RWPE2 (cell line): ENCODE measurements at places on chromosomes 3 and 15.

GRCh38 chr15:85306946-85307686, 73.3 kb upstream of the AKAP13 start:
- DNase-seq: no peak

GRCh38 chr15:92290359-92290992, 103.2 kb upstream of the ST8SIA2 start:
- no peak for DNase-seq

GRCh38 chr3:37163262-37164015, 10.9 kb downstream of the LRRFIP2 start:
- DNase-seq: no peak

DNA sequence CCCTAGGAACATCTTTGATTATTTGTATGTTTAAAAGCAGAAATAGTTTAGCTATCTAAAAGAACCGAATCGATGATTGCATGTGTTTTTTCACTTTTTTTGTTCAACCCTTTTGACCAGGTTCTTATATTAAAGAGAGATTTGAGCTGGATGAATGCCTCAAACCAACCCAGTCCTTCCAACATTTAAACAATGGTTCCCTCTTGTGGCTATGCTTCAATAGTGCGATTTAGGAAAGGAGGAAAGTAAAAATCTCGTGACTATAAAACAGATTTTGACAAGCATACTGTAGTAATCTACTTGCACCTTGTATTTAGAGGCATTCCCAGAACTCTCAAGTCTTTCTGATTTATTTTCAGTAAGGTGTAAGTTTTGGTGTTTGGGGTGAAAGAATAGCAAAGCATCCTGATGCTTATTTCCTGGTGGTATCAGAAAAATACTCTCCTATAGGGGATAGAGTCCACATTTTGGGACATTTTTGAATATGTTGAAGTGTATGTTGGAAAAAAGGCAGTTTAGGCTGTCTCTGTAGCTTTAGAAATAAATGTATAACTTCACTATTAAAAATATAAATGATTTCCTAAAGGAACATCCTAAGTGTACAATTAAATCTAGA, 159.6 kb upstream of the KCNH8 start:
- no peak for DNase-seq

DNA sequence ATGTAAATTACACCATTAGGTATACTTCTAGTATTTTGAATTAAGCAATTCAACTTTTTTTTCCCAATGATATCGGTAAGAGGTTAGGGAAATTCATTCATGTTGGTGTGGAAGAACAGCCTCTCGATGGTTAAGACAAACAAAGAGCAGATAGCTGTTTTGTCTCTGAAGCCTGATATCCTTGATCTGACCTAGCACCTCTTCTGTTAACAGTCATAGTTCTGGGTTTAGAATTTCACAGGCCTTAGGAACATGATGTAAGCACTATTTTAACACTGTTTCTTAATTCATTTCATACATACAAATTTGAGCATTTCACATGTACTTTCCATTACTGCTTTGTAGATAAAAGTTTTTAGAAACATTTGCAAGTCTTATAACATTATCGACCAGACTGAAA, 367.5 kb upstream of the ZNF385D start:
- DNase-seq: no peak

DNA sequence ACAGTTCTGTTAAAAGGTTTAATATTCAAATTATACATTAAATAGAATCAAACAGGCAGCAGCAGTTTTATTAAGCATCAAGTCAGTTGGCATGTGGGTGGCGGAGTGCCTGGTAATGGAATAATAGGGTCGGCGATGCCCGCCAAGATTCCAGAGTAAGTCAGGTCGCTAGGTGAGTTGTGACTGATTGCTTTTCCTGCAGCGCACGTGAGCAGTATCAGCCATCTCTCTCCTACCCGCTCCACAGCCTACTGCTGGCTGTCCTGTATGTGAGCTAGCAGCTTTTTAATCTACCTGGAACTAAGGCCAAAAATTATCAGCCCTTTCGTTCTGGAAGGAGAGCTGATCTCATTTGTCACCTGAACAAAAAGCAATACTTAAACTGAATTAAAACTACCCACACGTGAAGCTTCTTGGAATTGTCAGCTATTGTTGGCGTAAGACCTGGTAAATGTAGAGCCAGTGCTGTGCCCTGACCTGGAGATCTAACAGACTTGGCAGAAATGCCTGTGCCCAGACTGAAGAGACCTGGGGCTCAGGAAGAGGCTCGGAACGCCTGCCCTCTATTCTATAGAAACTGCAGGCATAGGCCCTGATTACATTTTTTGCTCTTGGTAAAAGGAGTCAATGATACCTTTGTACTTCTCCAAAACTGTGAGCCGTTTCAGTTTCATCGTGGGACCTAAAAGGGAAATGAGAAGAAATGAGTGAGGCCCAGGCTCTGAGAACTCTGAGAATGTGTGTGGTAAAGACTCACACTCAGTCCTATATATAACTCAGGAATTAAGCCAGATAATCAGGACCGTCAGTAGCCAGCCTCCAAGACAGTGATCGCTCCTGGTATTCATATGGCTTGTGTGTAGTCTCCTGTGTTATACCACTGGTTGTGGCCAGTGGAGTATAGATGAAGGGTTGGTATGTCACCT, 21.9 kb downstream of the IDH3A start:
- no peak for DNase-seq

DNA sequence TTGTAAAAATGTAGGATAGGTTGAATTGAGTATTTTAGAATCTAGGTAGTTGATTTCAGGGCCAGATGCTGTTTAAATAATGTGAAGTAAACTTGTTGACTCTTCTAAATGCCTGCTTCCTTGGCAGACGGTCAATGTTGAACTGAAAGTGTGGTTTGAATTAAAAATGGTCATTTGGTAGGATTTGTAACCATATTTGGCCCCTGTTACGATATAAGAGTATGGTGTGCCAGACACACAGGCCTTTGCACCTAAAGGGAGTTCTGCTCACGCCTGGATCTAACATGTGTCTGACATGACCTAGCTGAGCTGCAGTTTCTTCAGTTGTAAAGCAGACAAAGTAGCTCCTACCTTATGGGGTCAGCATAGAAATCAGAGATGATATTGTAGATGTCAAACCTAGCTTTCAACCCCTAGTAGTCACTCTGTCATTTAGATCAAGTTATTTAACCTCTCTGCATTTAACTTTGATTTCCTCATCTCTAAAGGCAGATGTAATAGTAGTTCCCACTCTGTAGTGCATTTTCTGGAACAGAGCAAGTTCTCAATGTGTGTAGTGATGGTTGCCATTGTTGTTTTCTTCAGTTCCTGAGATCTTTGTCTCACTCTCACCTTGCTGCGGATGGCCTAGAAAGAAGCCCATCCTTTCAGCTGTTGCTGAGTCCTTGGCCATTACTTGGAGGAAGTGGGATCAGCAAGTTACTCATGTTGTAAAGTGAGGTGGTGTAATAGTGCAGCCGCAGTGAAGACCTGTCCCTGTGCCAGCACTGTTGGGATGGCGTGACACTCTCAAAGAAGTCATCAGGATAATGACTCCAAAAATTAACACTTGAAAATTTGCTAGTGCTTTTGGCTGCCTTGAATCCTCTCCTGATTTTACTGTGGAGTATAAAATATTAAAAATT, 90.2 kb downstream of the GHSR start:
- DNase-seq: no peak

GRCh38 chr15:37789397-37789786, 145.0 kb upstream of the TMCO5A start:
- no peak for DNase-seq

DNA sequence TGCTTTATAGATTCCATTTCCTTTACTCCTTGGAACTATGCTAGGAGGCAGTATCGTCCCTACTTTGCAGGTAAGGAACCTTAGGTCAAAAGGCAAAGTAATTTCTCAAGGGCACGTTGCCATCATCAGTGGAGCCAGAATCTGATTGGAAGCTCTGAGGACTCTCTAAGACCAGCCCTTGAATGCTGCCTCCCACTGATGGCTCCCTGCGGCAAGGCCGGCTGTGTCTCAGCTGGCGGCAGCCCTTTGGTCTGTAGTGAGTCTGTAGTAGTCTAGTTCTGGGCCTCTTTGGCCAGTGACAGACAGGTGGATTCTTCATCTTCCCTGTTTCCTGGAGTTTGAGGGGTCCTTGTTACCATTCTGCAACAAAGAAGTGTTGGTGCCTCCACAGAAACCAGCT, 76.2 kb downstream of the PCCB start:
- no peak for DNase-seq

DNA sequence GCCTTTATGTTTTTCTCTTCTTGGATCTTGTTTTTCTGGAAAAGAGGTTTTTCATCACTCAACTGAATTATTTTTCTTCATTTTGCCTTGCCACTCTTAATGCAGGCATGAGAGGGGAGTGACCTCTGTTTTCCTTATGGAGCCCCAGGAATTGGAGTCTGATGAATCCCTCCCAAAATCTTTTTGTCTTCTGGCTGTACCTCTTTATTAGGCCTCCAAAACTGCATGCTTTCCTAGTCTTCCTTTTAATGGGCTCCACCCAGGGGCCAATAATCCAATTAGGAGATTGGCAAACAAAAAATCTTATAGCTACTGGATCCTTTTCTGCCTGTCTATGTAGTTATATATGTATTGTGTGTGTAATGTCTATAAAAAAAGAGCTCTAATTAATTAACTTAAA, 192.4 kb upstream of the PEX5L start:
- DNase-seq: no peak

DNA sequence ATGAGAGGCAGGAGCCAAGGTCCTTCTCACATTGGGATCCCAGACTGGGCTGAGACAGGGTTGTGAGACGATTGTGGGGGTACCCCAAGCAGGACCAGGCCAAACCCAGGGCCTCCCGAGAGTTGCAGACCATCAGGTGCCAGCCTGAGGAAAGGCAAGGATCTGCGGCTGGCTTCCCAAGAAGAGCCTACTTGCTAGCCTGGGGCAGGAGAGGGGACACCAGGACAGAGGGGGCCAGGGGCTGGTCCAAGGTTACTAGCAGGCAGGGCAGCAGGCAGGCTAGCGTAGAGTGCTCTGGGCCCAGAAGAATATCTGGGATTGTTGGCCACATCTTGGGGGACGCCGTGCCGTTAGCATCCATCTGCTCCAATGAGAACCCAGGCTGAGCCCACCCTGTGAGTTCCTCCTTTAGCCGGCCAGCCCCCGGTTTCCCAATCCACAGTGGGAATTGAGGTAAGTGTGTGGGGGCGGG, 546 bp downstream of the CISH start:
- DNase-seq: no peak

- DNase-seq: no peak
Observed at GRCh38 chr3:171636666-171637065, 173.6 kb downstream of the PLD1 start.

- peak; percentile 74 for DNase-seq
Observed at GRCh38 chr3:43870120-43870519, 179.4 kb downstream of the ABHD5 start.

GRCh38 chr3:179898024-179898423, 138.7 kb downstream of the PEX5L start:
- no peak for DNase-seq

DNA sequence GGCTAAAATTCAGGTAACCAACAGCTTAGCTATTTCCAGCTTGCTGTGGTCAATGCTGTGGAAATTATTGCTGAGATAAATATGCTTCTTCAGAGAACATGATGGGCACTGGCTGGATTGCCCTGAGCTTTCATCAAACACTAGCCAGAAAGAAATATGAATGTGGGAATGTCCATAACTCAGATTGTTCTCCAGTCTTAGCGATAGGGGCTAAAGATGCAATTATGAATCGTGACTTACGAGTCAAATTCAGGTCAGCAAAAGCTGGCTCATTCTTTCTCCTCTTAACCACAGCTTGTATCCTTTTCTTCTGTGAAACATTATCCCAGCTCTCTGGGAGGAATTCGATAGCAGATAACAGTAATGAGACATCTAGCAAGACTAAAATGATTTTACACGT, 307.6 kb downstream of the RYR3 start:
- DNase-seq: no peak

- no peak for DNase-seq
Observed at GRCh38 chr3:33858131-33858530, 59.7 kb downstream of the PDCD6IP start.

- DNase-seq: no peak
Observed at GRCh38 chr3:11350374-11350773, 78.2 kb downstream of the ATG7 start.

DNA sequence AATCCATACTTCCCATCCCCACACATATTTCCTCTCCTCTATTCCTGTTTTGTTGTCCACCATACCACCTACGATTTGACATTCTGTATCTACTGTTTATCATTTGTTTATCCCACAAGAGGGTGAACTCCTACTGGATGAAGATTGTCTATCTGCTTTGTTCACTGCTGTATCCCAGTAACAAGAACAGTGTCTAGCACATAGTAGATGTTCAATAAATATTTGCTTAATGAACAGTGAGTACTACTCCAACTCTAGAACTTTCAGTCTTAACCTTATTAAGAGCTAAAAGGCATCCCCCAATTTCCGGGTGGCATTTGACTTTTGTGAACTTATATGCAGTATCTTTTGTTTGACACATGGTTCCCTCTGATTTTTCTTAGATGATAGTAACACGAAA, 1.3 kb downstream of the PYGO1 start:
- no peak for DNase-seq

- no peak for DNase-seq
Observed at GRCh38 chr15:53462651-53463050, 296.8 kb downstream of the WDR72 start.

DNA sequence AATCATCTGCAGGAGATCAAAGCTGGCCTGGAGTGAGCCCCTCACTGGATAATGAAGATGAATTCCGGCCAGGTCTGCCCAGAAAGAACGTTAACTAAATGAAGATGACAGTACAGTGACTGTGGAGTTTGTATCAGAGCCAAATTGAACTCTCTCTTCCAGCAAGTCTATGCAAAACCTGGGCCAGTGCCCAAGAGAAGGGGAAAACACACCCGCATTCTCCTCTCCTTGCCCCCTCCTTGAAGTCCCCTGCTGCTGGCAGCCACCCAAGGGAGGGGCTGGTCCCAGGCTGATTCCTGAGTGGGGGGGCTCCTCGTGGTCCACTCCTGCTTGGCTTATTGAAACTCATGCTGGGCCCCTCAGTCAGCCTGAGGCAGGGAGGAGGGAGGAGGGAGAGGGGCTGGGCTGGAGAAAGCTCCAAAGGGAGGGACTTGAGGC, 155.7 kb downstream of the RAB11A start:
- DNase-seq: no peak

GRCh38 chr3:33179132-33179531, 39.5 kb downstream of the SUSD5 start:
- no peak for DNase-seq

DNA sequence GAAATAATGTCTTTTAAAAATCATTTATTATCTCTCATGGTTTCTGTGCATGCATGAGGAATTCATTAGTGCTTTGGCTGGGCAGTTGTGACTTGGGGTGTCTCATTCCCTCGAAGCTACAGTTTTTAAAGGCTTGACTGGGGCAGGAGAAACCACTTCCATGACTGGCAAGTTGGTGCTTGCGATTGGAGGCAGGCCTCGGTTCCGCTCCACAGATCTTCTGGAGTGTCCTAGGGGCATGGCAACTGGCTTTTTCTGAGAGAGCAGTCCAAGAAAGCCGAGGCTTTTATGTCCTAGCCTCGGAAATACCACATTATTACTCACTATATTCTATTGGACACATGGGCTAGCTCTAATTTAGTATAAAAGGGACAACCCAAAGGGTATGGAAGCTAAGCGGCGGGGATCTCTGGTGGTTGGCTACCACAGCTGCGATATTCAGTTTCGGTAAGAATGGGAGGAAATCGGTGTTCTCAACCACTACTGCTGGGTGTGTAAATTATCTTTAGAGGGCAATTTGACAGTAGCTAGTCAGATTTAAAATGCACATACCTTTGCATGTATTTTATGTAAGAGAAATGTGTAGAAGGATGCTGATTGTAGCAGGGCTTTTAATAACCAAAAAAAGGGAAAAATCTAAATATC, 48.8 kb upstream of the TOP2B start:
- no peak for DNase-seq

GRCh38 chr15:80210611-80211573, 41.1 kb downstream of the CTXND1 start:
- DNase-seq: no peak

- no peak for DNase-seq
Observed at GRCh38 chr3:46626039-46626438, 13.7 kb downstream of the FAM240A start.
